Amniotic epithelial cell (primary cell): ENCODE measurements at places on chromosomes 2 and 18.

GRCh38 chr18:55585920-55586561 is 2.0 kb downstream of the TCF4 start:
- peak; percentile 30 for DNase-seq

DNA sequence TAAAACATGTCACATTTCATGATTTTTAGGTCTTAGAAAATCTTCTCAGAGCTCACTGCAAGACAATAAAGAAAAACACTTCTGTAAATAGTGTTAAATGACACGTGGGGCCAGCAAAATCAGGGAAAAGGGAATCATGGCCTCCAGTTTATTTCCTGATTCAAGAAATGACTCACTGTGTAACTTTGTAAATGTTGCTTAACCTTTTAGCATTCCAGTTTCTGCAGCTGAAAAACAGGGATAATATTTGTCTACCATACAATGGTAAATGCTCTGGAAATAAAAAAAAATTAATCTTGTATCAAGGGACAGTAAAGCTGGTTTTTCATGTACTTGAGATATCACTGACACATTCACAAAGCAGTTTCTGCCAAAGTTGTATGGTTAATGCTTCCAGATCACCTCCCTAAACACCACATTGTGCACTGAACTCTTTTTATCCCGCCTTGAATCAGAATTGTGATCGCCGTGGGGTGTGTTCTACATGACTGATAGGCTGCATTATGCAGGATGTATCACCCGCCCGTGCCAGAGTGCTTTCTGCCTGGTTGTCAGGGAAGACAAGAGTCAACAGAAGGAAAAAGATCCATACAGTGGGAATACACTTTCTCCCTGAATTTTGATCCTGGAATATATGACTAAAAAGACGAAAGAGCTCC is 238.8 kb downstream of the IKZF2 start:
- peak; percentile 84 for DNase-seq

GRCh38 chr2:55365303-55365702 is 54.4 kb downstream of the CCDC88A start:
- no peak for DNase-seq

DNA sequence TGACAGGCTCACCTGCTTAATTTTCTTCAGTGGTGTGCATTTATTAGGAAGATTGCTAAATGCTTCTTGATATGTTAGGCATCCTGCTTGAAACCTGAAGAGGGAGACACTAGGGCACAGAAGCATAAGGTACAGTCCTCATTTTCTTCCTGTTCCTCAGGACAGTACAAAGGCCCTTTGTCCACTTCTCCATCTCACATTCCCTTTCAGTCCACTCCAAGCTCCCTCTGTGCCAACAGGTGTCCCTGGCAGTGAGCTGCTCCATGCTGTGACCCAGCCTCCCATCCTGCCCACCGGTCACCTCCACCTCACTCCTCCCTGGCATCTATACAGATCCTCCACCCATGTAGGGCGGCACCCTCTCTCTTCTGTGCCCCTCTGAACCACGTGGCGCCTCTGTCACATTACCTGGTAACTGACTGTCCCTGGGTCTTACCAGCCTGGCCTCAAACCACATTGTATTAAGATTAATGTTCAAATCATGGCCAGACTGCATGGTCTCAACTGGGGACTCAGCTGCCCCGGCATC is 162.8 kb downstream of the VAPA start:
- DNase-seq: no peak

DNA sequence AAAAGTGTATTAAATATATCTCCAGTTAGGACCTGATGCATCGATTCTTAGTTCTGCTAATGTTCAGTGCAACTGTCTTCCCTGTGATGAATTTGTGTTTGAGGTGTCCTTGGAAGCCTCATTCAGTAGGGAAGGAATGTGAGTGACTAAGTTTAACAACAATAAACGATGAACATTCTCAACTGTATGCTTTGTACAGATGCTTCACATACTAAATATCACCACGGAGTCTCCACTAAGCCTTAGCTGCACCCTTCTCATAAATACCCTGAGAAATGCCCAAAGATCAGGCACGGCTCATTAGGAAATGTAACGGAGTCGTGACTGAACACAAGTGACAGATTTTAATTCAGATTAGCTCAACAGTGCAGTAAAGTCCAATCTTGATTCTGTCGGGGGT is 24.4 kb upstream of the AGFG1 start:
- peak; percentile 66 for DNase-seq

GRCh38 chr2:134181219-134181618 is 72.7 kb upstream of the MGAT5 start:
- DNase-seq: no peak

DNA sequence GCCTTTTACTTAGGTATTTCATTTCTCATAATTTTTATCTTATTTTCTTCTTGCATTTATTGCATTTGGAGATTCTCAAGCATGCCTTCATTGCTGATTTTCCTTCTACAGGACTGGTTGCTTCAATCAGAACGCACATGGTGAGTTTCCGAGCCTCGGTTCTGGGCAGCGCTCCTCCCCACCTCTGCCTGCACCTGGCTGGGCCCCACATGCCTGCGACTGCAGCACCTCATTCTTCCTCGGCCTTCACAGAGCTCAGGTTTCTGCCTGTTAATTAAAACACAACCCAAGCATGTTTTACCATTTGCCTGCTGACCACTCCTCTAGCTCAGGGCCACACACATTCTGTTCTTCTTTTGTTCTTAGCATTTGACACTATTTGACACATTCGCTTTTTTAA is 398.8 kb downstream of the GALR1 start:
- DNase-seq: no peak

- peak; percentile 28 for DNase-seq
Measured at GRCh38 chr2:73832930-73833329, 4.2 kb downstream of the STAMBP start.
